ENCODE measurements at places on chromosomes 4 and X.

- DNase-seq, result peak; percentile 67
Measured at GRCh38 chrX:154019633-154020528, at the start of gene IRAK1. Gene IRAK1 (minus strand): TSS chrX:154019902. CDS start chrX:154019812, 90 bp downstream.

GRCh38 chr4:183611210-183611830, 47.7 kb downstream of the RWDD4 start:
- no peak for DNase-seq

DNA sequence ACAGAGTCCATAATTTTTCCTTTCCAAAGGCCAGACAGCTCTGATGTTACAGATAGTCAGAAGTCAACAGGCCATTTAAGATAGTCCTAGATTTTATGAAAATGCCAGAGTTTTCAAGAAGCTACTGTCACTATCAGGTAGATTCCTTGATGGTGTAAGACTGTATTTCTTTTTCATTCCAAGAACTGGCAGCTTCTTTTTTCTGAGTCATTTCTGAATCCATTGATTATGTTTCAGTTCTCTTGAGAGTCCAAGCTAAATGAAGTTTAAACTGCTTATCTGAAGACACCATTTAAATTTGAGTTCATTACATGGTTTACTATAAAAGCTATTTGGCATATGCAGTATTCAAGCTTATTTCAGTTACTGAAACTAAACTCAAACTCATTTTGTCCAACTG, 44.6 kb downstream of the RASSF6 start:
- DNase-seq, result no peak

DNA sequence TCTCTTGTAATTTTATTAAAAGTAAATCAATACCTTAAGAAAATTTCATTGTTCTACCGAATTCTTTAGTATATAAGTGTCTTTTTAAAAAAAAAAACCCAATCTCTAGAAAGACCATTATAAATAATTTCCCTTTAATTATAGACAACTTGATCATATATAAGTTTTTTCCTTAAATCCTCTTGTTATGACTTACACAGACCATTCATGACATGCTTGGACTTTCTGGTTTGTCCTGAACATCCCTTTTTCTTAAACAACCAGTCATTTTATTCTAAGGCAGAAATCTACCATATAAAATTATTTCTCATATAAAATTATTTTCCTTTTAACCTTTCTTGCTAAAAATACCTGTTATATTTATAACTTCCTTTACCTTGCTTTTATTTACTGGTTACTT, 15.4 kb upstream of the FHDC1 start:
- DNase-seq, result peak; percentile 27

DNA sequence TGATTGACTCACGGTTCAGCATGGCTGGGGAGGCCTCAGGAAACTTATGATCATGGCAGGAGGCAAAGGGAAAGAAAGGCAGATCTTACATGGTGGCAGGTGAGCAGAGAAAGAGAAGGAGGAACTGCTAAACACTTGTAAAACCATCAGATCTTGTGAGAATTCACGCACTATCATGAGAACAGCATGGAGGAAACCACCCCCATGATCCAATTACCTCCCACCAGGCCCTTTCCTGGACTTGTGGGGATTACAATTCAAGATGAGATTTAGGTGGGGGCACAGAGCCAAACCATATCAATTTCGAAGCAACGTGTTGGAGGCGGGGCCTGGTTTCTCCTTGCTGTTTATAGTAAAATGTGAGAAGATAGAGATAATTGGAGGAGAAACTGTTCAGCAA, 167.4 kb downstream of the GABRB1 start:
- DNase-seq, result no peak

DNA sequence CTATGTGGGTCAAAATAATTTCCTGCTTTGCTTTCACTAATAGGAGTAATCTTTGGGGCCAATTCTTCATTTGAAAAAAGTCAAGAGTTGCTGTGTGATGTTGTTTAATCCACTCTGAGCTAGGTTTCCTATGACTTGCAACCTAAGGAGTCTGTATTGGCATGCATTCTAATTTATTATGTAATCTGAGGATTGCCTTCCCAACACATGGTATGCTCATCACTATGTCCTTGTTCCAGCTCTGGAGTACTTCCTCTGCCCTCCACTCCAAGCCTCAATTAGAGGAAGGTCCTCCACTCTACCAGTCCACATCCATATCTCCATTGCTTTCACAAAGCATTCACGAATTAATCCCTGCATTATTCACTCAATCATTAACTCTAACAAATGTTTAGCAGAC, 56.1 kb downstream of the PPP3CA start:
- DNase-seq, result no peak

- no peak for DNase-seq
Measured at GRCh38 chrX:119853444-119853843, 681 bp upstream of the UPF3B start.

DNA sequence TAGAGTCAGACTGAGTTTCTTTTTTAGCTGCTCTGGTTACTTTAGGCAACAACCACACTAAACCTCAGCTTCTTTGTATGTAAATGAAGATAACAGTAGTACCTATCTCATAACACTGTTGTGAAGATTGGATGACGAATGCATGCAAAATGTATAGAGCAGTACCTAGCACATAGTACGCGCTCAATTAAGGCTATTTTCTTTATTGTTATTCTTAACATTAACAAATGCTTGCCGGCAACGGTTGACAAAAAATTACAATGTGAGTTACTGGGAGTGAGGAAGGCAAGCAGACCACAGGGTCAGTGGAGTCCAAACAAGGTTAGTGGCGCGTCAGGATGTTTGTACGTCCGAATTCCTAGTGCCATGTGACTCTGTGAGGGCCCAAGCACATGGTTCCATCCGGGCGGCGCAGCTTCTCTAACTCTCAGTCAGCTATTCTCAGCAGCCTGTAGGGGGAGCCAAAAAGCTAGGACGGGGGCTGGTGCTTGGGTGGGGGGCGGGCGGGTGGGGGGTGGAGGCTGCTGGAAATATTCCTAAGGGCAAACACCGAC, 821 bp upstream of the NALF2 start:
- DNase-seq, result no peak

- DNase-seq, result no peak
Measured at GRCh38 chr4:183906739-183907651, 1.9 kb downstream of the STOX2 start.

DNA sequence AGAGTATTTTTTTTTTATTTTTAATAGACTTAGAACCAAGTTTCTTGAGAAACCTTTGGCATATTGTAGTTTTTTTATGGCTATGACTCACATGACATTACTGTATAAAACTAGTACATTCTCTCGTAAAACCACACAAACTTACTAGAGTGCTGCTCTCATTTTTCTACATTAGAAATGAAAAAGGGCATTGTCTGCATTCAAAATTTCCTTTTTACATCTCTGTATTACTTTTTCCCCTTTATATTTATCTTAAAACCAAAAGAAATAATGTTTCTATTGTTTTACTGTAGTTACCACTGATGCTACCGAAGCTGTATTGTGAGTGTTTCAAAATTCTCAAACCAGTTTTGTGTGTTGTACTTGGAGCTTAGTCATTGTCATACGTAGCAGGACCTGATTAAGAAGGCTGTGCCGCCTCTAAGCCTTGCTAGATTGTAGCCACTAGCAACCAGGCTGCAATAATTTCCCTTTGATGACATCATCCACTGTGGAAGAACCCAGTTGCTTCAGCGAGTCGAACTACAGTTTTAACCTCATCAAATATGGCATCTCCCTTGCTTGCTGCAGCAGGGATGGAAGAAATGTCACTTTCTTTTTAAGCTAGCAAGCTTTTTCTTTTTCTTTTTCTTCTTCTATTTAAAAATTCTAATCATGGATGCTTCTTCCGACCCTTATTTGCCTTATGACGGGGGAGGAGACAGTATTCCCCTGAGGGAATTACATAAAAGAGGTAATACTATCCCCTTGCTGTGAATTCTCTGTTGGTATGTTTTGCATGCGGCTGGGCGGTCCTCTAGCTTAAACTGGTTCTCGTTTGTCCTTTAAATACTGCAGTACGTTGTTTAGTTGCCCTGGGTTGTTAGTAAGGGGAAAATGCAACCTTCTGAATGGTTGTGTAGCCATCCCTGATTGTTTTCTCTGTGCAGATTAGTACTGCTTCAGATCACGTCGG, 39.6 kb downstream of the CLCN3 start:
- peak; percentile 99 for DNase-seq

DNA sequence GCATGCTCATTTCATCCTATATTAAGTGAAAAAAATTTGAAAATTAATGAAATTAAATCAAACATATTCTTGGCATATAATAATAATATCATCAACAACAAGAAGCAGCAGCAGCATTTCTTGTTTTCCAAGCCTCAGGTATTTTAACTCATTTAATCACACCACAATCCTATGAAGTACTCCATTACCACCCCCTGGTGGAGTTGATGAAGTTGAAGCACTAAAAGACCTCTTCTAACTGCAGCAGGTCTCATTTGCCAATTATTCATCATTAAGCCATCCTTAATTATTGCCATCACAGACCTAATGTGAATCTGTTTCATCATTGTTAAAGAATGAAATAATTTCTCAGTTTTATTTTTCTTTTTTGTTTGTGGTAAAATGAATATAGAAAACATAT, 801.4 kb upstream of the GRID2 start:
- DNase-seq, result no peak

GRCh38 chr4:76783836-76784235, 114.1 kb downstream of the SOWAHB start:
- no peak for DNase-seq
